ENCODE measurements at places on chromosomes 13 and 19.

GRCh38 chr13:25345576-25345975 lies 26.2 kb upstream of the ATP8A2 start:
- DNase-seq = no peak

- no peak for DNase-seq
Measured at GRCh38 chr19:45492627-45493470, 4.0 kb downstream of the RTN2 start.

GRCh38 chr13:107788464-107789165 lies 426.7 kb downstream of the LIG4 start:
- DNase-seq = no peak

DNA sequence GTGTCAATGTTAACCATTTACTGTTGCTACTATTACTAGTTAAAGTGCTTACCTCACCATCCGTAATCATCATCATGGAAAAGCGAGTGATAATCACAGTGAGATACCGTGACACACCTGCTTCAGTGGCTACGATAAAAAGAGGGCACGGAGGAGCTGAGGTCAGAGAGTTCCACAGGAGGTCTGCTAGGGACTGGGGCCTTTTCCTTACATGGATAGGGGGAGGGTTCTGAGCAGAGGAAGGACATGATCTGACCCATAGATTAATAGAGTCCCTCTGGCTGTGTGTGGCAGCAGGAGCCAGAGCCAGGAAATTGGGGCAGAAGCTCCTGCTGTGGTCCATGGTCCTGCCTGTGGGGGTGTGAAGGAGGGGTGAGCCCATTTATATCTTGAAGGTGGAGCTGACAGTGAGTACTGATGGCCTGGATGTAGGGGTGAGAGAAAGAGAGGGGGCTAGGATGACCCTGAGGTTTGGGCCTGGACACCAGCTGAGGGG lies 136.7 kb downstream of the SIPA1L3 start:
- no peak for DNase-seq

- DNase-seq = no peak
Measured at GRCh38 chr19:48868114-48868886, at the start of gene PLEKHA4. PLEKHA4 (minus strand) TSS chr19:48868617; CDS start chr19:48867620, 997 bp downstream.

DNA sequence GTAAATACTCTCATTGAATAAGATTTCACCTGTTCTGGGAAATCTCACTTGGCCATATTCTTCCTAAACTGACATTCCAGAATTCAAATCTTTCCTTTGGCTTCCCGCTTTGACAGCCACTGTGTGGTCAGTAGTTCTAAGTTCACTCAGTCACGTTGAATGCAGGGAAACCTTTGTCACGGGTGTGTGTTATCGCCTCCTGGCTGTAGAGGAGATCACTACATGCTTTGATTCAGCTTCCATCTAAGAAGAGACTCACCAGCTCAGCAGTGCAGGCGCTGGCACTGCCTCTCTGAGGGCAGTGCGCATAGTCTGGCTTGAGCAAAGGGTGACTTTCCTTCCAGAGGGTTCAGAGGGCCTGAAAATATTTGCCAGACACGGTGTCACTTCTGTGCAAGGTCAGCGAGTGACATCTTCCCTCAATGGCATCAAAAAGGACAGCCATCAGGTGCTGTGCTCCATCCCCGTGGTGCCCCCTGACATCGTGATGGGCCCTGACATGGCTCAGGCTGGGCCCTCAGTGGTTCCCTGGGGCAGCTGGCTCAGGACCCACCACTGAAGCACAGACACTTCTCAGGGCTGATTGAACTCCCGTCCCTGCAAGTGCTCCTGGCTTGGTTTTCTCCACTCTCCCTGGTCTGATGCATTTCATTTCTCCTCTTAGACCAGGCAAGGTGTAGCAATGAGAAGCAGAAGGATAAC lies 635.4 kb upstream of the ARGLU1 start:
- DNase-seq = no peak

GRCh38 chr19:53865523-53865917 lies 2.2 kb upstream of the MYADM start:
- DNase-seq = no peak

GRCh38 chr19:56838024-56838908 lies 2.3 kb downstream of the PEG3 start:
- DNase-seq = no peak

- DNase-seq = peak; percentile 98
Measured at GRCh38 chr19:1094978-1095701, at the start of gene POLR2E. POLR2E (minus strand) TSS chr19:1095375; CDS start chr19:1095315, 60 bp downstream.

GRCh38 chr13:44437356-44438233 lies 64.0 kb downstream of the SERP2 start:
- DNase-seq = no peak

- no peak for DNase-seq
Measured at GRCh38 chr13:33743438-33744368, 74.2 kb upstream of the RFC3 start.

DNA sequence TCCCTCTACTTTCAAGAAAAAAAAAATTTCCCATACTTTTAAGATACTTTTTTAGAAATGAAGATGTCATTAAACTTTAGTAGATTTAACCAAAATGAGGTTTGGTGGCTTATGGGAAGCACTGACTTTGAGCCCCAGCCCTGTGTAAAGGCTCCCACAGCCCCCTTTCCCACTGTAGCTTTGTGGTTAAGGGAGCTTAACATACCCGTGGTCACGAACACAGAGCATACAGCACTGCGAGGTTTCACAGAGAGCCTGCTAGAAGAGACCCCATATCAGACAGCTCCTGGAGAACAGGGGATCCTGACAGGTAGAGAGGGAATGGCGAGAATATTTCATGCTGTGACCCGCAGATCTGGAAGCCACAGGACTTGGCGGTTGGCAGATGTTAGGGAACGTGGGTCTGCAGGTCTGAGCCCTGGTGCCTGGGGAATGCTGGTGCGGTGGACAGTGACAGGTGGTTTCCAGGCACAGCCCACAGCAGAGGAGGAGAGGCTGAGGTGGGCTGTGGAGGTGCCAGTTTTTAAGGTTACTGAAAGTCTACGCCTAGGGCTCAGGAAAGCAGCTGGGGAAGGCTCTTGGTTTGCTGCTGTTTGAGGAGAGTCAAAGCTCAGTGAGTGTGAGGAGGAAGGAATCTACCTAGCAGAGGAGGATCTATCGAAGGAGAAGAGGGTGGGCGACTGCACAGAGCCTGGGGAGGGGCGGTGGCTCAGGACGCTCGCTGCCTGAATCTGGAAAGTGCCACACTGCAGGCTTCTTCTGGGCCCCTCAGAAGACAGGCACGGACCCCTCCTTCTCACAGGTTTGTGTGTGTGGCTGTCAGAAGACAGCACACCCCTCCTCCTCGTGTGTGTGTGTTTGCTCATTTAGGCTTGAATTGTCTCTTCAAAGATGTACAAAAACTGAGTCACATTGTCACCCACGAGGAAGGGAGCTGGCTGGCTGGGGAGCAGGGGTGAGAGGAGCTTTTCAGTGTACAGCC lies 49.9 kb downstream of the SLC7A9 start:
- DNase-seq = no peak

DNA sequence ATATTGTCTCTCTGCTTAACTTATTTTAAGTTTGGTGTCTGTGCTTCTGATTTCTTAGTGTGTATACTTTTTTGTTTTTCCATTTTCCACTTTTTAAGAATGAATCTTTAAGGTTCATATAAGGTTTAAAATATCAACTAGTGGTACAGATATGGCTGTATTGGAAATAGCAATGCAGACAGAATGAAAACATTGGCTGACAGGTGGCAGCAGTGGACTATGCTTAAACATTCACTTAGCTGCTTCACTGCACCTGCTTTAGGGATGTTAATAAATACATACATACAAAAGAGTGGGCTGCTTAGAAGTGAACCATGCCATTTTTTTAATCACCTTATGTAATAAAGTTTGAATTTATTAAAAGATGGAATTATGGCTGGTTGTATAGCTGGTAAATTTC lies 27.3 kb downstream of the TM9SF2 start:
- DNase-seq = peak; percentile 38

GRCh38 chr13:101065329-101065728 lies 351.0 kb downstream of the NALCN start:
- DNase-seq = no peak

- peak; percentile 1 for DNase-seq
Measured at GRCh38 chr13:78022164-78022877, 103.7 kb upstream of the EDNRB start.

DNA sequence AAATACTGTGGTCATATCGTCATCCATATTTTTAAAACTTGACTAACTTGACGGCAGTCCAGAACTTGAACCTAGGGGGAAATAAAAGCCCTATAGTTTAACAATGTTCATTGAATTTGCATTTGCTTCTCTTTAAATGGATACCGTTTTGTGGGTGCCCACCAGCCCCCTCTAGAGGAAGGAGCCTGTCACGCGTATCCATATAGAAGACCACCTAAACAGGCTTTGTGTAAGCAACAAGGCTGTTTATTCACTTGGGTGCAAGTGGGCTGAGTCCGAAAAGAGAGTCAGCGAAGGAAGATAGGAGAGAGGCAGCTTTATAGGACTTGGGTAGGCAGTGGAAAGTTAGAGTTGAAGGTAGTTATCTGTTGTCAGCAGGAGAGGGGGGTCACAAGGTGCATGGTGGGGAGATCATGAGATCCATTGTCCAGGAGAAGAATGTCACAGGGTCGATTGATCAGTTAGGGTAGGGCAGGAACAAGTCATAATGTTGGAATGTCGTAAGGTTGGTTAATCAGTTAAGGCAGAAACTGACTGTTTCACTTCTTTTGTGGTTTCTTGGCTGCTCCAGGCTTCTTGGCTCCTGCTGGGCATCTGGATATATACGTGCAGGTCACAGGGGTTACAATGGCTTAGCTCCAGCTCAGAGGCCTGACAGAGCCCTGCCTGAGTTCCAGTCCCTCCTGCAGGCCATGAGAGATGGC lies 42.5 kb upstream of the ANKRD10 start:
- DNase-seq = no peak

- no peak for DNase-seq
Measured at GRCh38 chr13:62747629-62748028, 1332.0 kb upstream of the PCDH20 start.

DNA sequence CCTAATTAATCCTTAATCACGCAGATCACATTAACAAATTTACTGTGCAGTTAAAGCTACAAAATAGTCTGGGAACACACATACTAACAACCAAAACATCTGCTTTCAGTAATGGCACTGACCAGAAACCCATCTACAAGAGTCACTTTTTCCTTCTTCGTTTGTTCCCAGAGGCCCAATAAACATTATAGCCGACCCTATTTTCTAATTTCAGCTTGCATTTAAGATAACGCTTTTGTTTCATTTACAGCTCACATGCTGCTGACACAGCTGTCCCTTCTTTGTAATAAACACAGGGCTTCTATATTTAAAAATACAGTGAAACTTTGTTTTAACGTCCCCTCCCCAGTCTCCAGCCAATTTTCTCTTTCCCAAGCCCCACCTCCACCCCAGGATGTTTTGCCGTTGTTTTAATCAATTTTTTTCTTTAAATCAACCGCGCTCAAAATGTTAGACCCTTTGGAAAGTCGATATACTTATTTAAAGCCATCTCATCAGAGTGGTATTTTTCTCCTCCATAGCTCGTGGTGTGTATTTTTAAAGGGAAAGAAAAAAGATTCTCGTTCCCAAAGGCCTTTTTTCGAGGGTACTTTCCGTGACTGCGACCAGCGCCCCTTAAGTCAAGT lies 1.7 kb upstream of the WBP4 start:
- no peak for DNase-seq
